ENCODE measurements at places on chromosomes 7 and 10. TPM values are rescaled to one million over a fixed set of nuclear protein-coding genes. Genes with fewer than 3 reads are reported as not detected.

The UTF1 gene
- not detected for total RNA-seq

The C10orf53 gene
- total RNA-seq: not detected

The CDC14C gene
- 0.31 TPM for total RNA-seq

The ANKRD61 gene
- total RNA-seq: 0.31 TPM

The LRRC18 gene
- not detected for total RNA-seq

The FBXL13 gene
- 5.0 TPM for total RNA-seq

The DLD gene
- 70.5 TPM for total RNA-seq

The RBM17 gene
- total RNA-seq: 38.2 TPM

The TBRG4 gene
- total RNA-seq: 47.4 TPM

The WNT8B gene
- not detected for total RNA-seq

The SORBS1 gene
- total RNA-seq: 123 TPM

The SEMA3D gene
- 4.4 TPM for total RNA-seq

The RBM48 gene
- 25.3 TPM for total RNA-seq

The CPA2 gene
- not detected for total RNA-seq

The PCGF6 gene
- 12.5 TPM for total RNA-seq

The SERPINE1 gene
- 0.78 TPM for total RNA-seq

The FGL2 gene
- total RNA-seq: 3.4 TPM
